Caco-2 (cell line): ENCODE measurements at places on chromosomes 6 and 20.

DNA sequence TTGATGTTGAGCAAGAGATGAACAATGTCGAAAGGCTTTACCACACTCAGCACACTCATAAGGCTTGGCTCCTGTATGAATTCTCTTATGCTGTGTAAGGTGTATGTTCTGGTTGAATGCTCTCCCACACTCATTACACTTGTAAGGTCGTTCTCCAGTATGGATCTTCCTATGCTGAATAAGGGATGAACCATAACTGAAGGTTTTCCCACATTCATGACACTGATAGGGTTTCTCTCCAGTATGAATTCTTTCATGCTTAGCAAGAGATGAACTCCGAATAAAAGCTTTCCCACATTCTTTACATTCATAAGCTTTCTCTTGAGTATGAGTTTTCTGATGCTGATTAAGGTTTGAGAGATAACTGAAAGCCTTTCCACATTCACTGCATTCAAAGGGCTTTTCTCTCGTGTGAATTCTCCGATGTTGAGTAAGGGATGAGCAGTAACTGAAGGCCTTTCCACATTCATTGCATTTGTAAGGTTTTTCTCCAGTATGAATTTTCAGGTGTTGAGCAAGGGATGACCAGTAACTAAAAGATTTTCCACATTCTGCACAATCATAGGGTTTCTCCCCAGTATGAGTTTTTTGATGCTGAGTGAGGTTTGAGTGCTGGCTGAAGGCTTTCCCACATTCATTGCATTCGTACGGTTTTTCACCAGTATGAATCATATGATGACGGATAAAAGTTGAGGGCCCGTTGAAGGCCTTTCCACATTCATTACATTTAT, 21.1 kb downstream of the ZNF184 start:
- no peak overlapping the region for H3K4me3 ChIP-seq
- no peaks in the 10 kb centered on the region for H3K27me3 ChIP-seq

DNA sequence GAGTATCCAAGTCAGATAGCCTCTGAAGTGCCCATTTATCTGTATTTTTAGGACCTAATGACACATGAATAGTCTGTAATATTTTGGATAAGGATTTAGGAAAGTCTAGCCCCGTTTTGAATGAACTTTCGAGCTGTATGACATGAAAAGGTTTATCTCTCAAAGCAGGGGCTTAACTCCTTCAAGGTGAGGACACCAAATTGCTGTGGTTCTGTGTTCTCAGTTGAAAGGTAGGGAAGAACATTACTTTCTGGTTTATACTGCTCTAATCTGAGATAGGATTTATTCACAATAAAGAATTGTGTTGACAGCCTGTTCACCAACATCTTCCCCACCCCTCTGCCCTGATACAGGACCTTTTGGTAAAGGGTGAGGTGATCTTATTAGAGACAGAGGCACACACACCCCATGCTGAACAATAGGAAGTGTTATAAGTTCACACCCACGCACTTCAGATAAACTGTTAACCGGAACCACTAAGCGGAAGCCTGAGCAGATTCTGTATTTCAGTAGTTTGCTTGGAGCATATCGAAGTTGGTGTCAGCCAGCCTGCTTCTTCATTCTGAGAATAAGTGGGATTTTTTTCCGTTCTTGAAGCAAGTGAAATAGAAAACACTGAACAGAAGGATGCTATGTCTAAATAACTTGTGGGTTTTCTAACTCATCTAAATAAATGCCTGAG, 223.3 kb downstream of the TMEM242 start:
- no peaks in the 10 kb centered on the region for H3K36me3 ChIP-seq
- no peak overlapping the region for H3K4me3 ChIP-seq
- H3K27ac ChIP-seq = no peak overlapping the region
- H3K27me3 ChIP-seq = no peaks in the 10 kb centered on the region

- no peak overlapping the region for H3K4me3 ChIP-seq
- DNase-seq = no peak
- H3K36me3 ChIP-seq = no peaks in the 10 kb centered on the region
- no peaks in the 10 kb centered on the region for H3K27me3 ChIP-seq
- peaks cover 27% of the 10 kb centered on the region for H3K4me1 ChIP-seq
Observed at GRCh38 chr6:105437236-105437635, 34.4 kb upstream of the PREP start.

DNA sequence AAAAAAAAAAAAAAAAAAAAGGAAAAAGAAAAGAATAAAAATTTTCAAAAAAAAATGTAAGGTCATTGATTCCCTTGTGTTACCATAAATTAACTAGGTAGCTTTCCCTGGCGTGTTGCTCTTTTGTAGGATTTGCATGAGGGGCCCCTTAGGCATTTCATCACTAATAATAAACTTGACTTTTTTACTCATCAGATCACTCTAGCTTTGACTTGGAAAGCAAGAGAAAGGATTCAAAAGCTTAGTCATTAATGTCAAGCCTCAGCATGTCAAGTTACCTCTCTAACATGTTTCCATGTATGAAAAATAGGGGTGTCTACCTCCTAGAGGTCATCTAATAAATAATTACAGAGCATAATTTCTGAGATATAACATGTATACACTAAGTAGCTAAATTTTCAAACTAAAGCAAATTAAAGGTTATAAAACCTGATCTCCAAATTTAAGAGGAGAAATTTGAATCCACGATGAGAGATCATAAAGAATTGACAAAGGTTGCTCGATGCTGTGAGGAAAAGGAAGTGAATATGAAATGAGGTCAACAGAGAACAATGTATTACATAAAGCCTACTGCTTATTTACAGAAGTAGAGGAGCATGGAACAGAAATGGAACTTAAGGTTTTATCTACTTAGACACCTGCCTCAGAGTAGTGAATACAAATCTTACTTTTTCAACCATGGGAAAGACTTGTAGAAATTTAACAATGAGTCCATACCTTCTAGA, 86.8 kb downstream of the ARHGAP18 start:
- no peaks in the 10 kb centered on the region for H3K4me1 ChIP-seq
- H3K4me3 ChIP-seq = no peak overlapping the region
- H3K27ac ChIP-seq = no peak overlapping the region
- no peaks in the 10 kb centered on the region for H3K27me3 ChIP-seq
- H3K36me3 ChIP-seq = no peaks in the 10 kb centered on the region

- peak within 1 kb of the TSS; percentile 77 for H3K27ac ChIP-seq
- H3K36me3 ChIP-seq = no peaks in the 10 kb centered on the region
- H3K27me3 ChIP-seq = no peaks in the 10 kb centered on the region
- H3K4me3 ChIP-seq = peak within 1 kb of the TSS; percentile 99
Observed at GRCh38 chr6:149565527-149566409, at the start of gene GINM1. Gene GINM1, plus strand, starts transcription at chr6:149566375. Its CDS starts 40 bp downstream, at chr6:149566415.

DNA sequence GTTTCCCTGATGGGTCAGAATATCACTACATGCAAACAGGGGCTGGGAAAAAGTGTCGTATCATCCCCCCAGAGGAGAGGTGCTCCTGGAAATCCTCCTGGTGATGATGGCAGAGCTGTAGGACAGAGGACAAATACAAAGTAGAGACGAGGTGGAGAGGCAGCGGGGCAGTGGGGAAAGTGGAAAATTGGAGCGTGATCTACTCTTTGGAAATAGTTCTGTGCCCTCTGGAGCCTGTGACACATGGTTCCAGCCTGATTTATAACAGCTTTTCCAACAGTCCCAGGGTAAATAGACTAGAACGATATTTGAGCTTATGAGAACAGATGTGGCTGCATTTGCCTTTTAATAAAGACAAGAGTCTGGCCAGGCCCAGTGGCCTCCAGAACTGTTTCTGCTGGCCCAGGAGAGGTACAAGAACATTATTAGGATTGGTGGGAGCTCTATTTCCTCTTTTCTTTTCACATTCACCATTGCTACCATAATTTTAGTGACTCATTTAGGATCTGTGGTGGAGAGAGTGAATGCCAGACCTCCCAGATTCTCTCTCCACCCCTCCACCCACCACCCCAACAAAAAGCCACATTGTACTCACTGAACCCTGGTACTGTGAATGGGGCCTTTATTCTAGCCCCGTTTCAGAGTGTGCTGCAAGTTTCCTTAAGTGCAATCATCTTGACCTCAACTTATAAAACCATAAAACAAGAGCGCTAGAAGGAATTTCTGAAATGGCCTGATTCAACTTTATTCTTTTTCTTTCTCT, 78.3 kb downstream of the BTBD3 start:
- no peaks in the 10 kb centered on the region for H3K36me3 ChIP-seq
- no peaks in the 10 kb centered on the region; the same call in 1 of the 2 replicates for H3K27me3 ChIP-seq
- H3K4me3 ChIP-seq = no peak overlapping the region
- DNase-seq = no peak

DNA sequence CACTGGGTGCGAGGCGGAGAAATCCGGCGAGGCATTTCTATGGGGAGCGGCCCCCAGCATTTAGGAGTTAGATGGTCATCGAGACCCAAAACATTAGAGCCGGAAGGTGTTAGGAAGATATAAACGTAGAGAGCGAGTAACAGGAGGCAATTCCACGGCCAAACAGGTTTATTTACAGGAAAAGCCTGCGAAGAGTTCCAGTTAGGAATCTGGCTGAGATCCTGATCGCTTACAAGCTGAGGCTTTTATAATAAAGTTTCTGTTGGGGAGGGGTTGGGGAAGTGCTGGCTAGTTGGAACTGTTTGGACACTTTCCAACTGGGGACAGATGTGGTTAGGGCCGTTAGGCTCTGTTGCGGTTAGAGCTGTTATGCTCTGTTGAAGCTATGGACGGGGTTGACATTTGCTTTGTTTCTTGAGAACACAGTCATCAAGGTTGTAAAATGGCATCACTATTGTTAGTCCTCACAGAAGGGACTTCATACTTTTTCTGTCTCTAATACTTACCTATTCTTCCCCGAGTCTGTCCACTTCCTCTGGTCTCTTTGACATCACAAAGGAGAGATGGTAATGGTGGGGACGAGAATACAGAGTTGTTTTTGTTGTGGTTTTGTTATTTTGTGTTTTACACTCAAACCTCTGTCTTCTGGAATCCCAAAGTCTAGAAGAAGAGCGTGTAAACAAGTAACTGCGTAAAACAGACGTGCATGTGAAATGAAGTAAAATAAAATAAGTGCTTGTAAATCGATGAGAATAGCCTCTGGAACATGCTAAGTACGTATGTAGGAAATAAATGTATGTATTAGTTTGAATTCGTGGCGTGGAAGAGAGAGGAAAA, 554 bp upstream of the ZSCAN31 start:
- DNase-seq = no peak
- no peaks in the 10 kb centered on the region for H3K27me3 ChIP-seq
- H3K27ac ChIP-seq = no peak overlapping the region
- H3K4me1 ChIP-seq = no peaks in the 10 kb centered on the region; the same call in 1 of the 2 replicates

- H3K36me3 ChIP-seq = no peaks in the 10 kb centered on the region
- no peak overlapping the region for H3K27ac ChIP-seq
- no peaks in the 10 kb centered on the region for H3K27me3 ChIP-seq
- no peak overlapping the region for H3K4me3 ChIP-seq
- H3K4me1 ChIP-seq = no peaks in the 10 kb centered on the region
Observed at GRCh38 chr6:50602292-50602691, 111.0 kb upstream of the TFAP2D start.

- H3K27ac ChIP-seq = no peak overlapping the region
- H3K4me3 ChIP-seq = no peak overlapping the region
- H3K36me3 ChIP-seq = no peaks in the 10 kb centered on the region
- no peaks in the 10 kb centered on the region for H3K4me1 ChIP-seq
- no peak for DNase-seq
Observed at GRCh38 chr6:135796643-135797305, 54.7 kb upstream of the PDE7B start.

- no peaks in the 10 kb centered on the region for H3K27me3 ChIP-seq
- no peak for DNase-seq
- H3K27ac ChIP-seq = no peak overlapping the region
- H3K4me3 ChIP-seq = no peak overlapping the region
- H3K36me3 ChIP-seq = no peaks in the 10 kb centered on the region
Observed at GRCh38 chr6:69825904-69826303, 29.1 kb upstream of the LMBRD1 start.

DNA sequence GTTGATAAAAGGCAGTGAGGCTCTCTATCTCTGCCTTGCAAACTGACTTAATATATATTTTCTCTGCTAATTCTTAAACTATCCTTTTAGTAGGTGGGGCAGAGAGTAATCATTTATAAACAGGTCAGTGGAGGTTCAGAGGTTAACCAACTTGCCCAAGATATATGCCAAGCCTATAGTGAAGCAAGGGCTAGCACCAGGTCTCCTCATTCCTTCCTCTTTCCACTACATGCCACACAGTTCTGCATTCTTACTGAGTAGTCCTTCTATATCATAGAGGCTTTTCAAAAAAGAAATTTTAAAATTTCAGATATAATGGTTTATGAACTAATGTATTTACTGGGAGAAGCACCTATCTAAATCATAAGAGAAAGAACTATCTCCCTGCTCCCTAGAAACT, 8.5 kb downstream of the ARG1 start:
- no peak overlapping the region for H3K27ac ChIP-seq
- no peaks in the 10 kb centered on the region for H3K36me3 ChIP-seq
- no peak overlapping the region for H3K4me3 ChIP-seq
- no peaks in the 10 kb centered on the region for H3K27me3 ChIP-seq
- DNase-seq = no peak

DNA sequence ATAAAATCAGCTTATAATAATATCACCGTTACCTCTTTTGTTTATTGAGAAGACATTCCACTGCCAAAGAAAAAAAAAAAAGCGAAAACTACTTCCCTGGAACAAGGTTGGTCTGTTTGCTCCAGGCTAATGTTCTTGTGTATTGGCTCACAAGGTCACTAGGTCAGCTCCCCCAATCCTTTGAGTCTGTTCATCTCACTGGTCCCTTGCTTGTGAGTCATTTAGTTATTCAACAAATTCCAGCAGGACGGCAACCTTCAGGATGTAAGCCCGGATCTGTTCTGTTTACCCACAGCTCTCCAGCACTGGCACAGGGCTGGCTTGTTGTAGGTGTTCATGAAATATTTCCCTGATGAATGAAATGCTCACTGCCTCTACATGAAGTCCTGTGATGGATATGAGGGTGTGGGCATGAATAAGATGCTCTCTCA, 3.3 kb downstream of the ARHGAP40 start:
- DNase-seq = no peak
- H3K4me1 ChIP-seq = 0 out of 2 replicates have a peak, but pooled peaks cover 8% of the 10 kb centered on the region
- H3K27me3 ChIP-seq = no peaks in the 10 kb centered on the region
- H3K27ac ChIP-seq = no peak overlapping the region
- no peak overlapping the region for H3K4me3 ChIP-seq

- H3K27me3 ChIP-seq = no peaks in the 10 kb centered on the region
- H3K36me3 ChIP-seq = no peaks in the 10 kb centered on the region
- peaks cover 14% of the 10 kb centered on the region; the same call in 1 of the 2 replicates for H3K4me1 ChIP-seq
- H3K4me3 ChIP-seq = no peak overlapping the region
Observed at GRCh38 chr6:57313711-57314471, 3.5 kb upstream of the PRIM2 start.

DNA sequence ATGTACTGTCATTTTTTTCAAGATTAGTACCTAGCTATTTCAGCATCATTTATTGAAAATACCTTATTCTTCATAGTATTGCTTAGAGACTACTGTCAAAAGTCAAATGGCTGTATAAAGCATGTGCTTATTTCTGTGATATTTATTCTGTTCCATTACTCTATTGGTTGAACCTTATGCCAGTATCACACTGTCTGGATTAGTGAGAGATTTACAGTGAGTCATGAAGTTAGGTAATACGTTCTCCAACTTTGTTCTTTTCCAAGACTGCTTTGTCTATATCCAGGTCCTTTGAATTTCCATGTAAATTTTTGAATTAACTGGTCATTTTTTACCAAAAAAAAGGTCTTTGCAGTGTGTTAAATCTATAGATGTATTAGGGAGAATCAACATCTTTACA, 18.6 kb upstream of the RNF217 start:
- DNase-seq = no peak
- H3K4me1 ChIP-seq = no peaks in the 10 kb centered on the region
- H3K36me3 ChIP-seq = no peaks in the 10 kb centered on the region
- no peak overlapping the region for H3K27ac ChIP-seq

GRCh38 chr6:24385536-24386269, 17.0 kb upstream of the MRS2 start:
- no peak for DNase-seq
- H3K4me3 ChIP-seq = no peak overlapping the region
- peaks cover 21% of the 10 kb centered on the region for H3K4me1 ChIP-seq
- no peak overlapping the region for H3K27ac ChIP-seq
- H3K36me3 ChIP-seq = no peaks in the 10 kb centered on the region
